ENCODE measurements at places on chromosomes 1 and 21. TPM values are rescaled to one million over a fixed set of nuclear protein-coding genes. Genes with fewer than 3 reads are reported as not detected.

The KRTAP19-3 gene
- not detected for total RNA-seq

The IVL gene
- not detected for total RNA-seq

The HES4 gene
- 32.0 TPM for total RNA-seq

The DAB1 gene
- total RNA-seq, result 2.3 TPM

The KCNJ10 gene
- 4.9 TPM for total RNA-seq

The ACTL8 gene
- total RNA-seq, result not detected

The ADAM30 gene
- total RNA-seq, result not detected

The SLAMF6 gene
- 5.5 TPM for total RNA-seq

The LENEP gene
- not detected for total RNA-seq

The C1orf94 gene
- not detected for total RNA-seq

The NR1I3 gene
- total RNA-seq, result not detected

The CAPN9 gene
- total RNA-seq, result 0.41 TPM

All from kidney (tissue), 22 donors.